ENCODE measurements at places on chromosomes 16 and 17.

DNA sequence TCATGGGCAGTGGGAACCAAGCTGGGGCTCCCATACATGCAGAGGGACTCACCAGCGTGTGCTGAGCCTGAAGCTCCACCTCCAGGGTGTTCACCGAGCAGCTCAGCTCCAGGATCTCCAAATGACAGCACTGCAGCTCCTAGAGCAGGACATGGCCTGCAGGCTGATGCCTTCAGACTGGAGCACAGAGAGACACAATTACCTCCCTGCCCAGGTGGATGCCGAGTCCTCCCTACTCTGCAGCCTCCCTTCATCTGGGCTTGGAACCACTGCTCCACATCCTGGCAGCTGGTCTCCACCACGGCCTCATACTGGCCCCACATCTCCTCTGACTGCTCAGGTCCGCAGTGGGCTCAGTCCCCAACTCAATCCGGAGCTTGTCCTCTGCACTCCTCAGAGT is 8.2 kb upstream of the KRT38 start:
- DNase-seq: no peak

DNA sequence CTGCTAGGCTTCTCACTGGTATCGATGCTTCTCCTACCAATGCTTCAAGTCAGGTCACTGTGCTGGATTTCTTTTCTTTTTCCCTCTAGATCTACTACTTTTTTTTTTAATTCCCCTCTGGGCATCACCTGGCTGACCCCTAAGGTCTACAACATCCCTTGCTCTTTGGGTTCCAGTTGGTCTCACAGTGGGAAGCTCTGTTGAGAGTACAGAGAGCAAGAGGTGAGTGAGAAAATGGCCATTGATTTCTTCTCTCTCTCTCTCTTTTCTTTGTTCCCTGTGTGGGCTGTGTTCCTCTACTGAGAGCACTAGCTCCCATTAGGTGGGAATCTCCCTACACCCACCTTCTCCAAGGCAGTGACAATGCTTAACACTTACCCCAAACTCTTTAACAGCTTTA is 413.4 kb downstream of the KCNJ2 start:
- DNase-seq: no peak

- no peak for DNase-seq
These were observed 19.8 kb downstream of the ANKFN1 start for GRCh38 chr17:56173026-56173425.

- no peak for DNase-seq
These were observed 26.3 kb upstream of the MGAT5B start for GRCh38 chr17:76841776-76842405.

DNA sequence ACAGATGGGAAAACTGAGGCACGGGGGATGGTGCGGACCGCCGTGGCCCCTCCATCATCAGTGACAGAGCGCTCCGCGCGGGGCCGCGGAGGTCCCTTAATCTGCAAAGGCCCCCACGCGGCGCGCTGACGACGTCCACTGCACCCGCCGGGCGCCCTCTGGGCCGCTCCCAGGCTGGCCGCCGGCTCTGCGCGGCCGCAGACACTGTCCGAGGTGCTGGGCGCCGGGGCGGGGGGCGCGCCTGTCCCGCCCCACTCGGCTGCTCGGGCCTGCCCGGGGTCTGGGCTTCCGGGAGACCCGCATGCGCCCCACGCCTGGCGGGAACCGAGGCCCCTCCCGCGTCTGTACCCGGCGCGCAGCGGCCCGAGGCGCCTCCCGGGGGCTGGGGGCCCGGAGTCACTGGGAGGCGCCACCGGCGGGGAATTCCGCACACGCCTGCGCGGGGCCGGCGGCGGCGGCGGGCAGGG is 550 bp upstream of the RNF213 start:
- DNase-seq: peak; percentile 64

DNA sequence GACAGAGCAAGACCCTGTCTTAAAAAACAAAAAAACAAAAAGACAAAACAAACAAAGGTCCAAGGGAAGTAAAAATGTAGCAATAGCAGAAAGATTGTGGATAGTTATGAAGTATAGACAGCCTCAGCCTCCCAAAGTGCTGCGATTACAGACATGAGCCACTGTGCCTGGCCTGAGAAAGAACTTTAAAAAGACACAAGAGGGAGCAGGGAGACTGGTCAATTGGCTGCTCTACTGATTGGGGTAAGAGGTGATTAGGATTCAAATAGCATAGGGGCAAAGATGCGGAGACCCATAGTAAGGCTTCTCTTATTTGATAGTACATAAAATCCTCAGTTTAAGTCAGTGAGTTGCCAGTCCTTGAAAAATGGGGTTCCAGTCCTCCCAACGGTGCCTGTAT is 518.2 kb upstream of the GOT2 start:
- no peak for DNase-seq
